ENCODE measurements at places on chromosomes 5 and 9.

- DNase-seq = peak; percentile 53
Measured at GRCh38 chr9:127574072-127574993, 37.7 kb upstream of the STXBP1 start.

GRCh38 chr9:14687042-14687719 lies 6.1 kb downstream of the ZDHHC21 start:
- peak; percentile 94 for DNase-seq

DNA sequence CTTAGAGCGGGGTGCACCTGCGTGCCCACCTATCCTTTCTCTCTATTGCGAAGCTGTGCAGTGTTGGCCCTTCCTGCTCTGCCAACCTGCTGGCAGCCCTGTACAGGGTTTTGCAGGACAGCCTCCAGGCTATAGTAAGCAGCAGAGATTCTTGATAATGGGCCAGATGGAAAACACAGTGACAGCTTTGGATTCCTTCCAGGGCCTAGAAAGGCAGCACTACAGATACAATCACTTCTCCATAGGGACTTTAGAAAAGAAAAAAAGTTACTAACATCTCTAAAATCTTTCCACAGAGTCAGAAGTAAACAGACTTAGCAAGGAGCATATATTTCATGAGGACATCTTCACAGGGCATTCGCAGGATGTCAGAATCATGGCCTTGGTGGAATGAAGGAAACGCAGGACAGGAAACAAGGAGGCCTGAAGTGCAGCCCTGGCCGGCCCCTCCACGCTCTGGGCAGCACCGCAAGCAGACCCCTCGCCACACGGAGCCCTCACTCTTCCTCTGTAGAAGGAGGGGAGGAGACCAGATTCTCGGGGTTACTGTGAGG lies 172.1 kb upstream of the GAS1 start:
- peak; percentile 83 for DNase-seq

GRCh38 chr5:170219615-170220014 lies 13.2 kb upstream of the C5orf58 start:
- DNase-seq = peak; percentile 77

DNA sequence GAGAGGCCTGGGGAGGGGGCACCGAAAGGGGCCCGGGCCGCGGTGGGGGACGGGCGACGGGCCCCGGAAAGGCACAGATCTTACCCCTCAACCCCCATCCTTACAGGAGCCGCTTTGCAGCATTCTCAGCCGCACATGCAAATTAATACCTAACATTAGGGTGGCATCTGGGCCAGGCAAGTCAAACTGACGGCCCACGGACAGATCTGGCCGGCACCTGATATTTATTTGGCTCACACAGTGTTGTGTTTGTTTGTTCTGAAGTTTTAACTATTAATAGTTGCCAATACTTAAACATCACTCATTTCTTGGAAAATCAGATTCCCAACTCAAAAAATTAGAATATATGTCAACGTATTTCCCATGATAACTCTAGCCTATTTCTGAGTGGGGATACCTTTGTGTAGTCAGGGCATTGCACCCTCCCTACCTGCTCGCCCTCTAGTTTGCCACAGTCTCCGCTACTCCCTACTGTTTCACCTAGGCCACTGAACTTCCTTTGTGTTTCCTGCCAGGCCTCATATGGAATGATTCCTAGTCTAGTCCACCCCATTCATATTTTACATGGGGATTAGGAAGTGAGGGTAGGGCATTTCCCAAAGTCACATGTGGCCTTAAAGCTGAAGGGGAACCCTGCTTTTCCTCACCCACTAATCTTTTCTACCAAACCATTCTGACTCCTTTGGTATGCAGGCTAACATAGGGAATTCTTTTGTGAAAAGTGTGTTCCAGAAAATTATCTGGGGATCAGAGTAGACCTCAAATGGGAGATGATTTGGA lies 71.9 kb upstream of the LARP1 start:
- DNase-seq = no peak

GRCh38 chr9:78811622-78812276 lies 514.8 kb downstream of the PSAT1 start:
- peak; percentile 44 for DNase-seq

GRCh38 chr9:6894135-6894534 lies 136.4 kb downstream of the KDM4C start:
- DNase-seq = no peak

- no peak for DNase-seq
Measured at GRCh38 chr5:36392186-36392585, 90.5 kb upstream of the RANBP3L start.

GRCh38 chr5:59766427-59767210 lies 126.9 kb downstream of the PDE4D start:
- DNase-seq = no peak

DNA sequence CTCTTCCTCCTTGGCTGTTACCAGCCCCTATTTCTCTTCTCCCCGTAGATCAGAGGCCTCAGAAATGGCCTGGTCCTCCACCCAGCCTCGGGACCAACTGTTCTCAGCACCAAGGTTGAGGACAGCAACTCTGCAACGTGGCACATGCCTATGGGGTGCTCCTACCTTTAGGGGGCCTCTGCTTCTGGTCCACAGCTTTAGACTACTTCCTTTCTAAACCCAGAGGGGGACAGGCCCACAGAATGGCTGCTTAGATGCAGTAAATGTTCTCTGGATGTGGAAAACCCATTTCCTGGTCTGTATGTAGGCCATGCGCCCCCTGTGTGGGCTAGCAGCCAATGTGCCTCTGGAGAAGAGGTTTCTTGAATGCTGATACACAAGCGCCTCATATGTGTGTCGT lies 68.4 kb downstream of the NRG2 start:
- DNase-seq = no peak

DNA sequence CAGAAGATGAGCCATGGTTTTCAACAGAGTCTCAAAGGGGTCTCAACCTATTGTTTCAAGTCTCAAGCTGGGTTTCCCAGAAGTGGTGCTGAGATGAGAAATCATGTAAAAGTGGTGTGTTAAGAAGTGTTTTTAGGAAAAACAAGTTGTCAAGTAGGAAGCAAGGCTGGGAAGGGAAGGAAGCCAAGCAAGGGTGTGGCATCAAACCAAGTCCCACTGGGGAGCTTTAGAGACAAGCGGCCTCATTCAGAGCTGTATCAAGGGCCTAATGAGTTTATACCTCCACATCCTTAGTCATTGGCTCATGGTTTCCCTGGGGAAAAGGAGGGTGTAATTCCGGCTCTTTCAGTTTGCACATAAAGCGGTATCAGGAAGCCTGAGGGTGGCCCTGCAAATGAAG lies 26.4 kb upstream of the GABRB2 start:
- no peak for DNase-seq

- DNase-seq = no peak
Measured at GRCh38 chr9:127783111-127784008, 2.5 kb upstream of the CDK9 start.

- no peak for DNase-seq
Measured at GRCh38 chr9:112174965-112175795, at the start of gene SUSD1. SUSD1 (minus strand) TSS chr9:112175297; CDS start chr9:112175235, 62 bp downstream.

Measured in astrocyte of the spinal cord (primary cell).